ENCODE measurements at places on chromosomes 16 and 17.

GRCh38 chr17:10071141-10071540, 127.3 kb downstream of the GAS7 start:
- no peak for DNase-seq

DNA sequence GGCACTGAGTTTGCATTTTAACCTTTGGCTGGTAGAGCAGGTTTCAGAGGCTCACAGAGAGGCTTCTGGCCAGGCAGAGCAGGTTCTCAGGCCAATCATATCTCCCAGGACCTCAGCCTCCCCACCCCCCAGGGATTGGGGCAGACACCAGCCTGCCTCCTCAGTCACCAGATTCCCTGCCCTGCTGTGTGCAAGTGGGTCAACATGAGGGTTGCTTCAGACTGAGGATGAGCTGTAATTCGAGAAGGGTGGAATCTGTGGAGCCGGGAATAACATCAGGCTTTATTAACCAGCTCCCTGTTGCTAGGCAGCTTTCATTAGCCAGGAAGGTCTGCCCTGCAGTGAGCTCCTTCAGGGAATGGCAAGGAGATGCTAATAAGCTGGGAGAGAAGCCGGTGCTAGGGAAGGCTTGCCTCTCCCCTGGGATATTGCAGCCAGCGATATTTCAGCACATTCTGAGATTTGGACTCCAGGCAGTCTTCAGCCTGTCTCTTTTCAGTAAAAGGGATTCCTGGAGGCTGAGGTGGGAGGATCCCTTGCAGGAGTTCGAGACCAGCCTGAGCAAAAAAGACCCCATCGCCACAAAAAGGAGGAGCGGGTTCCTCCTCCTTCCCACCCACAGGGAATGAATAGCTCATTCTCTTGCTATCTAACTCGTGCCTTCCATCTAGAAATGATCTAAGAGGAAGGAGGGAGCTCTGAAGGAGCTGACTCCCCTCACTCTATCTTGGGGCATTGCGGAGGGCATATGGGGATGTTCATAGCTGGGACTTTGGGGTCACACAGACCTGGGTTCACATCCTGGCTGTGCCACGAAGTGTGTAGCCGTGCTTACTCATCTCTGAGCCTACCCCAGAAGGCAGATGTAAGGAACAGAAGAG, 10.7 kb downstream of the SGSM2 start:
- no peak for DNase-seq

DNA sequence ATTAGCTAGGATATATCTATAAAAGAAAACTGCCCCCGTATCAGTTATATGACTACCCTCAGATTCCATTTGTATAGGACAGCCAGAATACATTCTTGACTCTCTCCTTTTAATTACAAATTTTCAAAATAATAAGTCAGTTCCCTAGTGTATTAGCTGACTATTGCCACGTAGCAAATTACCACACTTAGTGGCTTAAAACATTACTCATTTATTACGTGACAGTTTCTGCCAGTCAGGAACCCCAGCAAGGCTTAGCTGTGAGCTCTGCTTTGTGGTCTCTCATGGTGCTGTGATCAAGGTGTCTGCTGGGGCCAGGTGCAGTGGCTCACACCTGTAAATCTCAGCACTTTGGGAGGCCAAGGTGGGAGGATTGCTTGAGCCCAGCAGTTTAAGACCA, 13.9 kb upstream of the SCNN1B start:
- DNase-seq = no peak

GRCh38 chr16:77784441-77785372, 3.7 kb upstream of the VAT1L start:
- no peak for DNase-seq

GRCh38 chr17:4908711-4909496, 6.0 kb upstream of the CHRNE start:
- no peak for DNase-seq

DNA sequence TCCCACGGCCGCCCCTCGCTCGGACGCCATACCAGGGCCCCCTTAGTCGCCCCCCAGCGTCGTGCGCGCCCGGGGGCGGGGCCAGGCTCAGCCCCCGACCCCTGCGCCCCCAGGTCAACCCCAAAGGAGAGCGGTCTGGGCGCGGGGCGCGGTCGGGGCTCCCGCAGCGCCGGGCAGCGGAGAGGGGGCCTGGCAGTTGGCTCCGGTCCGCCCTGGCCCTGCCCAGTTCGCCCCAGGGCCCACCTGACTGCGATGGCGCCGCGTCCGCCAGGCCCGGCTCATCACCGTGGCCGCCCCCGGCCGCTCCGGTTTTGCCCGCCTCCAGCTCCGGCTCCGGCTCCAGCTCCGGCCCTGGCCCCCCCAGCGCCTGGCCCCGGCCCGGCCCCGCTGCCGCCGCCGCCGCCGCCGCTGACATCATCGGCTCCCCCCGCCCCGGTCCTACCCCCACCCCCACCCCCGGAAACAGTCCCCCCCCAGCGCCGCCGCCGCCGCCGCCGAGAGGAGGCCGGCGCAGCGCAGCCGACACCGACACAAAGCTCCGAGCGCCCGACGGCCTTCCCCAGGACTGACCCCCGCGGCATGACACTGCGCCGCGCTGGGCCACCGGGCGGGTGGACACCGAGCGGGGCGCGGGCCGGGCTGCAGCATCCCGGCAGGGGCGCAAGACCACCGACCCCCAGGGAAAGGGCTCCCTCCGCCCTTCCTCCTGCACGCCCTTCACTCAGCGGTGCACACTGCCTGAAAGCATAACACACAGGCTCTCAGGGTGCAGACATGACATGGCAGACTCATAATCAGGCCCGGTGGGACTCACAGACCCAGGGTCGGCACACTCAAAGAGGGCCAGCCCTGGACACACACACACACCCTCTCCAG, at the start of gene ZBTB4:
TSS of gene ZBTB4 (minus strand) at position 419 of the 876 bp plus-strand sequence. CDS start 12,830 bp downstream, outside the sequence.
- peak; percentile 32 for DNase-seq

DNA sequence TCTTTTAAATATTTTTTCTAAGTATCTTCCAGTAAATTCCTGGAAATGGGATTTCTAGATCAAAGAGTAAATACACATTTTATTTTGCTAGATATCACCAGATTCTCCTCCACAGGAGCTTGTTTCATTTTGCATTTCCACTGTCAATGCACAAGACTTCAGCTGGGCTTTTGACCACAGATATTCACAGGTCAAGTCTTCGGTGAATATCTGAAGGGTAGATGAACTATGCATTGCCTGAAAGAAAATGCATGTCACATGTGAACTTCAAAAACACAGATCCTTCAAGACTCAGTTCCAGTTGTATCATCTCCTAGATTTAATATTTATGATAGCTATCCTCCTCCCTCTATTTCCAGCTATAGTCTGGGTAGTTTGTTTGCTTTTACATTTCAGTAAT, 963.6 kb upstream of the GOT2 start:
- no peak for DNase-seq

DNA sequence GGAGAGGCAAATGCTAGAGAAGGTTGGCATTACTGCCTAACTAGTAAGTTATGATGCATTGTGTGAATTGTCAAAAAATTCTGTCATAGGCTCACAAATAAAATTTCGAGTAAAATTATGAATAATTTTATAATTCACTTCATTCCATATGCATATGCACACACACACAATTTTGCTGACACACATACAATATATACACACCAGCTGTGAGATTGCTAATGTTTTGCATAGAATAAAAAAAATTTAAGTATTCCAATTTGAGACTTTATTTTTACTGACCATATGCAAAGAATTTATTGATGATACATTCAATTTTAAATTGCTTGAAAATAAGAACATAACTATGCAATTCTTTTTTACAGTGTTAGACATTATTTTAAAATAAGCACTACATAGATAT, 6.8 kb upstream of the TMEM100 start:
- no peak for DNase-seq

GRCh38 chr16:5386989-5387388, 289.4 kb upstream of the EEF2KMT start:
- DNase-seq = no peak

DNA sequence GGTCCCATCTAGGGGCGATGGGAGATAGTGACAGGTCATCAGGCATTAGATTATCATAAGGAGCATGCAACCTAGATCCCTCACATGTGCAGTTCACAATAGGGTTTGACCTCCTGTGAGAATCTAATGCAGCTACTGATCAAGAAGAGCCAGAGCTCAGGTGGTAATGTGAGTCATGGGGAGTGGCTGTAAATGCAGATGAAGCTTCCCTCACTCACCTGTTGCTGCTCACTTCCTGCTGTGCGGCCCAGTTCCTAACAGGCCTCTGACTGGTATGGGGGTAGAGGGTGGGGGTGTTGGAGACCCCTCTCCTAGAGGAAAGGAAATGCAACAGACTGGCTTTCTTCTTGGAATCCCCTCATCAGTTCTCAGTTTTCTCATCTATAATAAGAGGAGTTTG, 131.4 kb downstream of the CA10 start:
- no peak for DNase-seq

DNA sequence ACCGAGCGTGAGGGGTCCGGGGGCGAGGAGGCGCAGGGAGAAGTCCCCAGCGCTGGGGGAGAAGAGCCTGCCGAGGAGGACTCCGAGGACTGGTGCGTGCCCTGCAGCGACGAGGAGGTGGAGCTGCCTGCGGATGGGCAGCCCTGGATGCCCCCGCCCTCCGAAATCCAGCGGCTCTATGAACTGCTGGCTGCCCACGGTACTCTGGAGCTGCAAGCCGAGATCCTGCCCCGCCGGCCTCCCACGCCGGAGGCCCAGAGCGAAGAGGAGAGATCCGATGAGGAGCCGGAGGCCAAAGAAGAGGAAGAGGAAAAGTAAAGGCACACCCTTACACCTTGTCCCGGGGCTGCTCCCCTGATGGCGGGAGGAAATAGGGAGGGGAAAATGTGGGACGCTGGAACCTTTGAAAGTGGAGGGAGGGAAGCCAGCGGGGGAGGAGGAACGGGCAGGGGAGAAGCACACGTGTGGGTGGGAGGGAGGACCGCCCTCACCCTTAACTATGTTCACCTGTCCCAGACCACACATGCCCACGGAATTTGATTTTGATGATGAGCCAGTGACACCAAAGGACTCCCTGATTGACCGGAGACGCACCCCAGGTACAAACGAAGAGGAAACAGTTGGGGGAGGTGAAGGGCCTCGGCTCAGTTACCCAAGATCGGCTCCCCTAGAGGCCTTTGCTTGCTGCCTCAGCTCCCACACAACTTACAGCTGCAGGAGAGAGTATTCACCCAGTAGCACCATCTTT, 916 bp downstream of the PAGR1 start:
- no peak for DNase-seq

DNA sequence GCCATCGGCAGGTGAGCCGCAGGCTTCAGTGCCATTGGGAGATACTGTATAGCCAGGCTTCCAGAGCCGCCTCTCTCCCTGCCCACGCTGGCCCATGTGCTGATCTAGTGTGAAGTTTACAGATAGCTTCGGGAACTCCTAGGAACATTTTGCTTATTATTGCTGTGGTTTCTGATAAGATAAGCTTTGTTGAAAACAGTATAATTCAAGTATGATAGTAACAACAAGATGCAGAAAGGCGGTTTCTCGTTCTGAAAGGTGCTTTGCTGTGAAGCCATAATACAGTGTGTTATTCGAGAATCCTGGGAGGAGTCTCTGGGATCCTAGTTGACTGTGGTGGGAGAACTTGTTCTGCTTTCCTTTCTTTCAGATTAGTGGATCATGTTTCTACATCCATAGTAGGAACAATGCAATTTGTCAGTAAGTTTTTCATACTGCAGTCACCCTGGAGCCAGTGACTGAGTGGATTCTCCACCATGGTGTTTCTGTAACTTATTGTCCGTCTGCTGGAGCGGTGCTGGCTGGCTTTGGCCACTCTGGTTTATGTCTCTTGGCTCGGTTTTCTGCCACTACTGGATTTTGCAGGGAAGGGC, 31.5 kb downstream of the RAB11FIP3 start:
- DNase-seq = no peak

DNA sequence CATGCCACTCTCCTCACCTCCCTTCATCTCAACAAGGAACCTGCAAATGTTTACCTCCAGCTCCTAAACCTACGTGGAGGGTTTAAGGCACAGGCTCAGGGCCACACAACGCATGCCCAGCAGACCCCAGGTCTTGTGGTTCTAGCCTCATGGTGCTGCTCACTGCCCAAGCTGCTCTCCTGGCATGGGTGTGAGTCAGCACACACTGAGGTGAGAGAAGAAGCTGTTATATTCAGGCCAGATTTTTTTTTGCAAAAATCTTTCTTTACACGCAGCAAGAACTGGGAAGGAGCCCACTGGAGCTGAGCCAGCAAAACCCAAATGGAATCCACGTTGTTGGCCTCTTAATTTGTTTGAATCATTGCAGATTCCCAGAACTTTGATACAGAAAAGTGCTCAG, 5.5 kb upstream of the C16orf96 start:
- no peak for DNase-seq

DNA sequence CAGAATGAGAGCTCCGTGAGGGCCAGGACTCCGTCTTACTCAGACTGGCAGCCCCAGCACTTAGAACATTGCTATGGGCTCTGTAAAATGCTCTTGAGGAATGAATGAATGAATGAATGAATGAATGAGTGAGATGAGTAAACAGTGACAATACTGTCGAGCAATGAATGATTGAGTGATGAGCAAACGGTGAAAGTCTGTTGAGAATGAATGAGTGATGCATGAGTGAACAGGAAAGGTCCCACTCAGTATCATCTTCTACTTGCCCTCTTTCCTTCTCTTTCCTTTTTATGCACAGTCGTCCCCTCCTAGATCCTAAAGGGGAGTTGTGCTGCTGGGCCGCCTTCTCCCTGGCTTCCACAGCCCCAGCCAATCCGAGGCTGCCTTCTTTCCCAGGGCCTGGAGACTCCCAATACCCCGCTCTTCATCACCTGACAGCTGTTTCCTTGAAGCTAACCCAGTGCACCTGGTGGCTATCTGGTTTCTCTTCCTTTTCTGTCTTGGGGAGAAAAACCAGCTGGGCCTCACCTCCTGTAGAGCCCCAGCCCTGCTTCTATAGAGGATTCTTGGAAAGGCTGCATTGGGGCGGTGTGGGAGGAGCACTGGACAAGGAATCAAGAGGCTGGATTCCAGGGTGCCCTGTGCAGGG, 32.7 kb upstream of the CACNG1 start:
- no peak for DNase-seq

GRCh38 chr16:63372815-63373214, 1336.6 kb upstream of the CDH8 start:
- no peak for DNase-seq

DNA sequence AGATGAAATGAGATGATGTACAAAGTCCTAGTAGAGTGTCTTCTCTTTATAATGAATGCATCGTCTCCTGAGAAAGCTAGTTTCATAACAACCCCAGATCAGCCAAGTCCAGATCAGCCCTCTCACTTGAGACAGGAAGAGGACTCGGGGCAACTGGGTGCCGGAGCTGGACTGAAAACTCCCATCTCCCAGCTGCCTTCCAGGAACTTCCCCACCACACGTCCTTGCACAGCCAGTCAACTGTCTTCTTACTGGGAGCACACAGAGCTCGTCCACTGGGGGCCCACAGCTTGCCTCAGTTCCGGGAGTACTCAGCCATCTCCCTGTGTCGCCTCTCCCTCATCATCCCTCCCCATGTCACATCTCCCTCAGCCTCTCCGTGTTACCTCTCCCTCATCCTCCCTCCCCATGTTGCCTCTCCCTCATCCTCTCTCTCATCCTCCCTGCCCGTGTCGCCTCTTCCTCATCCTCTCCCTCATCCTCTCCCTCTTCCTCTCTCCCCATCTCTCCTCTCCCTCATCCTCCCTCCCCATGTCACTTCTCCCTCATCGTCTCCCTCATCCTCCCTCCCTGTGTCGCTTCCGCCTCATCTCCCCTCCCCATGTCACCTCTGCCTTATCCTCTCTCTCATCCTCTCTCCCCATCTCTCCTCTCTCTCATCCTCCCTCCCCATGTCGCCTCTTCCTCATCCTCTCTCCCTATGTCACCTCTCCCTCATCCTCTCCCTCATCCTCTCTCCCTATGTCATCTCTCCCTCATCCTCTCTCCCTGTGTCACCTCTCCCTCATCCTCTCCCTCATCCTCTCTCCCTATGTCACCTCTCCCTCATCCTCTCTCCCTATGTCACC, 22.4 kb upstream of the KCNH6 start:
- DNase-seq = no peak
